Cardiac fibroblast (primary cell): ENCODE measurements at places on chromosomes 11 and 22.
A peak's percentile ranks its signal among the peaks of the same experiment; 100 is the strongest.

DNA sequence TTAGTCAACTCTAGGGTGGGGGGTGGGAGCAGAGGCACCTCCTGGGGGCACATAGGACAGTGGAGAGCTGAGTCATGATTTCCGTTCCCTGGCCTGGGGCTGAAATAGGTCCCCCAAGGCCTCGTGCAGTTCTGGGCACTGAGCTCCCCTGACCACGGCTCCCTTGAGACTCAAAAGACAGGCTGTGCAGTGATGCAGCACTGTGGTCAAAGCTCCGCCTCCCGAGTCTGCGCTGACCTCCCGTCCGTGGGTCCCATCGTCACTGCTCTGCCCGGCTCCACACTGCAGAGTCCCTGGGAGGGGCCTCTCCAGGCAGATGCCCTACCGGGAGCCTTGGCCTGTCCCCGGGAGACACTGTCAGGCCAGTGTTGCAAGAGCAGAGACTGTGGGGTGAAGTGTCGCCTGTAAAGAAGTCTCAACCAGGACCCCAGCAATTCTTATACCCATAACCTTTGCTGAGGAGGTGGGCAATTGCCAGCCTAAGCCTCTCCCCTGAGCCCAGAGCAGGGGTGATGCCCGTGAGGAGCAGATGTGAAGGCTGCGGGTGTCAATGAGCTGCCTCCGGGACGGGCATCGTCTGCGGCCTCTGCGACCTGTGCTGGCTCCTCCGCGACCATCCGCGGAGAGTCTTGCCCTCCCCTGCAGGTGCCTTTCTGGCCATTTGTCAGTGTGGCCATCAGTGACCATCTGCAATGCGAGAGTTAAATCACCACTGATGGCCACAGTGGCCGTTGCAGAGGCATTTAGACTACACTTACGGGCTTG is 877.3 kb downstream of the BRD1 start:
- DNase-seq = no peak

- DNase-seq = peak; percentile 92
These were observed 3.2 kb upstream of the PRR5 start for GRCh38 chr22:44698531-44699421.

DNA sequence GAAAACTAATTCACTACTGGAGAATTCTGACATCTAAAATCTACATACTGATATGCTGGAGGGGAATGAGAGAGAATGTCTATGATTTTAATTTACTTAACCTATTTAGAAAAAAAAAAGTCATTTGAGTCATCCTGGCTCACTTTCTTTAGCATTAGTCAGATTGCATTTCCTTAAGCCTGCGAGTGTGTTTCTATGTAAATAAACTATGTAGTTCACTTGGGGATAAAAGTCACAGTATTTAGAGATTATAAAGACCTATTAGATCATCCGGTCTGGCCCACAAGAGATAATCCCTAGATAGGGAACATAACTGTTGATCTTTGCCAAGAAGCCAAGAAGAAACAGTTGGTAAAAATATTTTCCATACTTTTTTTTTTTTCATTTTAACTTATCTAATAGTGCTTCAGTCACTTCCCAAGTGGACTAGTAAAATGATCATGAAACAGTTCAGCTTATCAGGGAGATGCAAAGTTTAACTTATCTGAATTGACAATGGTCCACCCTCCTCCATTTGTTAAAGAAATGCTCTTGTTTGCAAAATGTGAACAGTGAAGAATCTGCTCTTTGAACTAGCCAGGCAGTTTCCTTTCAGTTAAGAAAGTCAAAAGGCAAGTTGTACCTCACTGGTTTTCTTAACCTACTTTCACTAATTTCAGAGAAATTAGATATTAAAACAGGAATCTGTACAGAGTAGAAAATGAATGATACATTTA is 21.2 kb upstream of the BLID start:
- DNase-seq = peak; percentile 94

GRCh38 chr11:32894149-32894827 is 1.7 kb downstream of the QSER1 start:
- peak; percentile 89 for DNase-seq

- DNase-seq = no peak
These were observed 180.5 kb upstream of the ZBED5 start for GRCh38 chr11:11038352-11038751.

DNA sequence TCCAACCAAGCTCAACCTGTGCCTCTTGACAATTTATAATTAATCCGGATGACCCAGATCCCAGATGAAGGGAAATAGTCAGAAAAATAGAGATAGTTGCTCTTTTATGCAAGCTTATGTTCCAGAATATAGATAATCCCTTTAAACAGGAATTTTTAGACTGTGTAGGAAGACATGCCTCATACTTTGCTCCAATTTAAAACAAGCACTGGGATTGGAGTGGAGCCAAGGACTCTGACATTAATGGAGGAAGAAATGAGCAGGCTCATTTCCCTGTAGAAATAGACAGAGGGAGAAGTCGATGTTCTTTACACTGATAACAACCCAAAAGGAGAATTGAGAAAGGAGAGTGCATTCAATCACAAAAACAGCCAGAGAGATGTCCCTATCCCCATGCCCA is 70.1 kb upstream of the LRRC55 start:
- no peak for DNase-seq
